ENCODE measurements at places on chromosomes 4 and X.

- DNase-seq = no peak
Measured at GRCh38 chrX:110228453-110228852, 89.4 kb downstream of the AMMECR1 start.

DNA sequence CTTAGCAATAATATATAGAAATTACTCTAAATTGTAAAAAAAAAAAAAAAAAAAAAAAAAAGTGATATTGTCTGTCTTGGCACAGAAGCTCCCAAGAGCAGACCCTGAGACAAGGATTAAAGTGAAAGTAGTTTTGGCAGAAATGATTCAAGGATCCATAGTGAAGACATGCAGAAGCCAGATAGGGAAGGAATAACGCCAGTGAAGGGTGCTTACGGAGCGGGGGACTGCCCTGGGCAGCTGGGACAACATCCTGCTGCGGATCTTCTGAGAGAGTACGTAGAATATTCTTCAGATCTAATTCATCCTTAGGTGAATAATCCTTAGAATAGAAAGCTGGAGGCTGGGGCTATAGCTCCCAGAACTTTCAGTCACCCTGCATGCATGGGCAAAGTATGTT, 39.8 kb downstream of the ARHGAP24 start:
- no peak for DNase-seq

DNA sequence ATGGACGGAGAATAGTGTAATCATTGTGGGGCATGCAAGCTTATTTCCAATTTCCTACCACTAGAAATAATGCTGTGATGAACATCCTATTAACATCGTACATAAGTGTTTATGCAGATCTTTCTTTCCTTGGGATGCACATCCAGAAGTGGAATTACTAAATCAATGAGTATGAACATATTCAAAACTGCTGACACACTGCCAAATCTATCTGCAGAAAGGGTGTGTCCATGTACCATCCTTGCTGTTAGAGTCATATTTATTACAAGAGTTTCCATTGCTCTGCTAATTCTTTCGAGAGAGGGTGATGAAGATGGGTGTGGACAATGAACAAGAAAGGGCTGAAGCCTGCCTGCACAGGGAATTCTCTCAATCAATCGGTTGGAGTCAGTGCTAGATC, 82.6 kb downstream of the GPC4 start:
- no peak for DNase-seq

DNA sequence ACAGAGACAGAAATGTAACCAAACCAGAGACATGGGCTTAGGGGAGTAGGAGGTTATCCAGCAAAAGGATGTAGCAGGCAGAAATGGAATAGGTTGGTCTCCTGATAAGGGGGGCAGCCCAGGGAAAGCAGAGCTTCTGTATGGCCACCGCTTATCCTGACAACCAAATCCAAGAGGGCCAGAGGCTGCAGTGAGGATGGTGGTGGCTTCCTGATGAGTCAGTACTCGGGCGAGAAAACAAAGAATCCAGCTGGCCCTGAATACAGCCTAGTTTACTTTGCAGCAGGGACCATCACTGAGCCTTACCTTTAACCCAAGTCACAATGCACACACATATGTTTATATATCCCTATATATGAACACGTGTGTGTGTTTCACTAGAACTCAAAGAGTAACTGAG, 129.7 kb upstream of the FTHL17 start:
- no peak for DNase-seq

DNA sequence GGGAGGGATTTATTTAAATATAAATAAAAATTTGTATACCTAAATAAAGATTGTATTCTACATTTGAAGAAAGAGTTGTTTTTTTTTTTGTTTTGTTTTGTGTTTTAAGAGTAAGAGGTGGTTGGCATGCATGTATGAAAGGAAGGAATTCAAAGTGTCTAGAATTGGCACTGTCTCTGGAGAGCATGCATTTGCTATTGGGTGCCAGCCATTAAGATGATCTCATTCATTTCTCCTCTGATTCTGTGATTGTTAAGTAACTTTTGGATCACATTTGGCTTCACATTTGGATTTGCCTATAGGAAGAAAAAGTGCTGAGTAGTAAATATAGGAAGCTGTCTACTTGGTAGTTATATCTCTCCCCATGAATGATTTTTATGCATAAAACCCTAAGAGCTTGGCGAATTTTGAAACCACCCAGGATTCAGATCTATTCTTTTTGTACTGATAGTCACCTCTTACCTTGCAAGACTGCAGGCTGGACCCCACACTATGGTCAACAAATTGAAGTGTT, 7.8 kb upstream of the BOD1L1 start:
- DNase-seq = no peak

DNA sequence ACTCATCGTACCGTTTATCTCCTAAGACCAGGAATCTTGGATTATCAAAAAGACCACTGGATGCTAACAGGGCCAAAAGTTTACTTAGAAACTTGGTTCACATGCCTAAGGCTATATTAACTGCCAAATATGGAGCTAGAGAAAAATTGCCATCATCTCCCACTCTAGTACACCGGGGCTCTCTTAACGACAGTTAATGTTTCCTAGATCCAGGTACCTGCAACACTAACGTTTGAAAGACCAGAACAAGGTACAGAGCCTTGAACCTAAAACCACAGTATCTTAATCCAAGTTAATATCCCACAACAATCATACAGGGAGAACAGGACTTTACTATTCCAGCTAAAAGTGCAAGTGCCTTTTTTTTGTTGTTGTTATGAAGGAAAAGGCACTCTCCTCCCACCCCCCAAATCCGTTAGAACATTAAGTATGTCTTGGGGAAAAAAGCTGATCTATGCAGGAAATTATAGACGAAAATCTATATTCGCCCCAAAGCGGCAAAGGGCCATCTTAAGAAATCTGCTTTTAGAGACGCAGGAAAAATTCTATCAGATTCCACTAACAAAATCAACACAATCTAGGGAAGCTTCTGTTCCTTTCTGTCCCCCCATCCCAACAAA, 1.3 kb downstream of the G3BP2 start:
- no peak for DNase-seq

GRCh38 chr4:14177987-14178386, 550.5 kb upstream of the BOD1L1 start:
- no peak for DNase-seq

DNA sequence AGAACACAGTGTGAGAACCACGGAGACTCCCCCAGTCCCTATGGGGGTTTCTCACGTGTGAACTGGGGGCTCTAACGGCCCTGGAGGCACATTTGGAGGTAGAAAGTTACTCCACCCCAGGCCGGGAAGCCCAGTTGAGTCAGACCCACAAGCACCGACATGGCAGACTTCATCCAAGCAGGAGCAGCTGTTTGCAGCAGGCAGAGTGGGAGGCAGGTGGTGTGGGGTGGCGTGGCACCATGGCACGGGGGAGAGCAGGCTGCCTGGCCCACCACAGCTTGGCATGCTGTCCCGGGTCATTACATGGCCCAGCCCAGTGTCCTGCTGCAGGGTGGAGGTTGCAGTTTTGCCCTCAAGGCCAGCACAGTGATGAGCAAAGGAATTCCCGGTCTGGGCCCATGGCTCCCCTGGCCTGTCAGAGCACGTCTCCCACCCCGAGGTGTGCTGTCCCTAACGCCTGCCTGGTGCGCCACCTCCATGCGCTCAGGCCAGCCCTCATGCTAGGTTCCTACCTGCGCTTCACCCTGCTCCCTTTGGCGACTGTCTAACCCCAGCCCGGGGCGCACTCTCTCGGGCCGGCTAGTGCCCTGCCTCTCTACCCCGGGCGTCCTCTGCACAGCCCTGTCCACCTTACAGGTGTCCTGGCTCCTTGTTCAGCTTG, 90.6 kb upstream of the AFAP1 start:
- DNase-seq = no peak

DNA sequence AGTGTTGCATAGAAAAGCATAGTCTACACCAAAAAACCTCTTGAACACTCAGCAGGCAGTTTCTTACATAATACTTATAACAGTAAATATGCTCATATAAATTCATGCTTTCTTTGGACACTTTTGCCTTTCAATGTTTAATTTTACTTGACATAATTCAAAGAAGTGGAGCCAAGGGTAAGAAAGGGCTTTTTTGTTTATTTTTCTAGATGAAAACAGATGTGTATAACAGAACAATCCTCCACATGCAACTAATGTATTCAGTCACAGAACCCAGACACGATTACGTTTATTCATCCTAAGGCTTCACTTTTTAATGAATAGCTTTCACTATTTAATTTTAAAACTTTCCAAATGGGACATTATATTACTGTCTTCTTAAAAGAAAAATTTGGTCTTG, 58.0 kb upstream of the PTPN13 start:
- DNase-seq = no peak

DNA sequence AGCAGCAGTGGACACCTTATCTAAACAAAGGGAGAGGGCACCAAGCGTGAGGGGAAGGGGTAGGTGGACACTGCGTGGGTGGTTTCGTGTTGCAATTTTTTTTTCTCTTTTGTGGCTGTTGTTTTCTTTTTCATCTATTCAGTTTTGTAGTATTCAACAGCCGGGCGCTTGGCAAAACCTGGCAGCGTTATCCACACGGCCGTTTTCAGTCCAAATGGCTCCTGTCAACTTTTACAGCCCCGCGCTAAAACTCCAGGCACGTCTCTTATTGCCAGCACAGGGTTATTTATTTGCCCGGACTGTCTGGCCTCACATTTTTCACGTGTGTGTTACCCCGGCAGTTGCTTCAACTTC, 192.2 kb downstream of the BCOR start:
- DNase-seq = no peak

GRCh38 chr4:173919196-173919595, 364.3 kb downstream of the FBXO8 start:
- no peak for DNase-seq

GRCh38 chrX:40872351-40872750, 137.0 kb upstream of the MED14 start:
- no peak for DNase-seq

DNA sequence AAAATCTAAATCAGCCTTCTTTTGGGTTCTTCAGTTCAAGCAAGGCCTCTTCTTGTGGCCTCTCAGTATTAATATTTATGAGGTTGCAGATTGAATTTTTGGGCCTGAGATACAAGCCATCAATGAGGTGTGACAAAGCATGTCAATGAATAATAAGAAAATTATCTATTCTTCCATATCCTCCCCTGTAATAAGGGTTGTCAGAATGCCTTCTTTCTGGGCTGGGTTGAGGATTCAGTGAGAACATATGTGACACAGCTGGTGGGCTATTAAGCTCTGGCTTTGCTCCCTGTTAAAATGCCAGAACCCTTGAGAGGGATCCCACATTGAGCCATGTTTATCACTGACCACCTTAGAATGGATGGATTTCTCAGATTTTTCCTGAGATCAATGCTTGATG, 187.2 kb downstream of the AR start:
- no peak for DNase-seq

DNA sequence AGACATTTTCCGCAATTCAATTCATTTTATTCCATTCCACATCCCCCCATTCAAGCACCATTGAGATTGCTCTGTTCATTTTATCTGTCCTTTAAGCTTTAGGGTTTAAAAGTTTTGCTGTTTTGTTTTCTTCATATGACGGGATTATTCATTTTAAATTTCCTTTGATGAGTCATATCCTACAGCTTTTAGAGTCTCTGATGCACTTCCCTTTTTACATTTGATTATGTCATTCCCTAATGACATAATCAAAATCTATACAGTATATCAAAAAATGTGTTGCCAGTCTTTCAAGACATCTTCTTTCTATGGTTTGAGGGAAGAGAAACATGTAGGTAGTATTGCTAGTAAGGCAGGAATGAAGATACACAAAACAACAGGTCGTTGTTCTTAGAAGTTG, 456.3 kb downstream of the PDGFC start:
- no peak for DNase-seq

DNA sequence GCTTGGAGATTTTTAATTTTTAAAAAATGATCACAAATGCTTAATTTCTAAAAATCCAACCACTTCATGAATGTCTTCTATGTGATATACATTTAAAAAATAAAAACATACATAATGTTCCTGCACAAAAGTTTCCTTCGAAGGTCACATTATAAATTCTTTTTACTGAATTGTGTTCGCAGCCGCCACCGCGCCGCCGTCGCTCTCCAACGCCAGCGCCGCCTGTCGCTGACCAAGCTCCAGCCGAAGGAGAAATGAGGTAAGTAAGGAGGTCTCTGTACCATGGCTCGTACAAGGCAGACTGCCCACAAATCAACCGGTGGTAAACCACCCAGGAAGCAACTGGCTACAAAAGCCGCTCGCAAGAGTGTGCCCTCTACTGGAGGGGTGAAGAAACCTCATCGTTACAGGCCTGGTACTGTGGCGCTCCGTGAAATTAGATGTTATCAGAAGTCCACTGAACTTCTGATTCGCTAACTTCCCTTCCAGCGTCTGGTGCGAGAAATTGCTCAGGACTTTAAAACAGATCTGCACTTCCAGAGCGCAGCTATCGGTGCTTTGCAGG, 48.8 kb upstream of the NEUROG2 start:
- no peak for DNase-seq

GRCh38 chr4:7261087-7261486, 68.7 kb downstream of the SORCS2 start:
- no peak for DNase-seq

GRCh38 chr4:89814362-89814761, 22.6 kb downstream of the SNCA start:
- DNase-seq = no peak

DNA sequence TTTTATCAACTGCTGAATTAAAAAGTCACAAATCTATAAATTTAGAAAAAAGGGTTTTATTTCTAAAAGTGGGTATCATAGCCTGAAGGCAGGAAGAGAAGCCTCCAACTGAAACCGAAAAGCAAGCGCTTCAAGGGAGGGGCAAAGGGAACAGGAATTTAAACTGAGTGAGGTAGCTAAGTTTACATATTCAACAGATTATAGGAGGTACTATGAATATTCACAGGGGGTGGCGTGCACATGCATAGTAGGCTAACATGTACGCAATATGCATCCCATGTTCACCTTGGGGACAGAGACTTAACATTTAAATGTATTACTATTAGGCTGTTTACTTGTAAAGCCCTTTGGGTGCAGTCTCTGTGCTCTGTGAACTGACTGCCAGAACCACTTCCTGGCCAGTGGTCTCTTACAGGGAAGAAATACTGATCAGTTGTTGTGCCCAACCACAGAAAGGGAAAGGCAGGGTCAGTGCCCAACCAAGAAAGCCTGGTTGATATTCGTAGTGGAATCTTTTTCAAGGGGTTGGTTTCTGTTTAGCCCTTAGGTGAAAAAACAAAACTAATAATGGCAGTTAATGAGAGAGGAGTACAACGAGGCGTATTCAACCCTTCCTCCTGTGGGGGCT, 168.7 kb upstream of the GALNTL6 start:
- DNase-seq = no peak

- DNase-seq = no peak
Measured at GRCh38 chr4:90888571-90888970, 761.4 kb downstream of the CCSER1 start.

- DNase-seq = no peak
Measured at GRCh38 chr4:151035911-151036310, 20.8 kb upstream of the LRBA start.

DNA sequence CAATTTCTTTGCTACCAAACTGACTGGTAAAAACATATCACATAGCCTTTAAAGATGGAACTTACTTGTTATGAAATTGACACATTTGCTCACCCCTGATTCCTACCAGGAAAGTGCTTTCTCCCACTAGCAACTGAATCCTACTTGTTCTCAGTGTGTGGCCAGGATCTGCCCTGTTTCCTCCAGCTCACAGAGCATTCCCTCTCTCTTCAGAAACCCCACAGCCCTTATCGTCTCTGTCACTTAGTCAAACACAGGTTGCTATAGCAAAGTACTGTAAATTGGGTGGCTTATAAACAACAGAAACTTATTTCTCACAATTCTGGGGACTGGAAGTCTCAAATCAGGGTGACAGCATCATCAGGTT, 265.2 kb upstream of the BOD1L1 start:
- no peak for DNase-seq

- no peak for DNase-seq
Measured at GRCh38 chr4:163378661-163379060, 35.0 kb downstream of the NPY5R start.

- no peak for DNase-seq
Measured at GRCh38 chrX:103098488-103098887, 5.5 kb upstream of the NXF3 start.

Measured in HTR-8/SVneo (cell line).